Gastroesophageal sphincter (tissue), 4 donors: ENCODE measurements at places on chromosomes 12 and 14. TPM values are rescaled to one million over a fixed set of nuclear protein-coding genes. Genes with fewer than 3 reads are reported as not detected.

DNA sequence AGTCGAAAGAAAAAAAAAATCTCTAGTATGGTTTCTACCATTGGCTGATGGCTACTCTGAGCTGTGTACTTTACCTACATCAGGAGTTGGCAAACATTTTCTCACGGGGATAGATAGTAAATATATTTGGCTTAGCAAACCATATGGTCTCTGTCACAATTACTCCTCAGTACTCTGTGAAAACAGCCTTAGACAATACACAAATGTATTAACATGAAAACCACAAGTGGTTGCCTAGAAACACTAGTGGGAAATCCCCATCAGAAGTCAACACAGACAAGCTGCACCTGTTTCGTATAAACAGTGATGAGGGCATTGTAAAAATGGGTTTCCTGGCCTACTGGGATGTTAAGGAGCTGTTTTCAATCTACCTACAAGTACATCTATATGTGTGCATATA lies 84.6 kb upstream of the NAV3 start:
- no peak for ATAC-seq

- no peak for ATAC-seq
Observed at GRCh38 chr12:12019881-12020280, 50.9 kb upstream of the BCL2L14 start.

DNA sequence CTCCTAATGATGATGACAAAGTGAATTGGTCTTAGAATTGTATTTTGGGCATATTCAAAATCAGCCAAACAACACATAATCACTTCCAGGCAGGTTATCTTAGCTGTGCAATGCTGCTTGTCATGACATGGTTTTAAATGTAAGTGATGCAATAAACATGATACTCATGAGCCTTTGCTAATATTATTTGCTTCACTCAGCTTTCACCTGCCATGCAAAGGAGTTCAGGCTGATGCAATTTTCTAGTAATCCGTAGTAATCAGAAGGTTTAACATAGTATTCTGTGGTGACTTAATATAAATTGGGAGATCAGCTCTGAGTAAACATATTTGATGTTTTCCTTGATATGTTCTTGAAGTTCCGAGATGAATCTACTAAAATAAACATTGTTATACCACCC lies 29.1 kb downstream of the TMEM260 start:
- ATAC-seq = no peak

GRCh38 chr12:48681399-48681709 lies 684 bp downstream of the KANSL2 start:
- no peak for ATAC-seq

DNA sequence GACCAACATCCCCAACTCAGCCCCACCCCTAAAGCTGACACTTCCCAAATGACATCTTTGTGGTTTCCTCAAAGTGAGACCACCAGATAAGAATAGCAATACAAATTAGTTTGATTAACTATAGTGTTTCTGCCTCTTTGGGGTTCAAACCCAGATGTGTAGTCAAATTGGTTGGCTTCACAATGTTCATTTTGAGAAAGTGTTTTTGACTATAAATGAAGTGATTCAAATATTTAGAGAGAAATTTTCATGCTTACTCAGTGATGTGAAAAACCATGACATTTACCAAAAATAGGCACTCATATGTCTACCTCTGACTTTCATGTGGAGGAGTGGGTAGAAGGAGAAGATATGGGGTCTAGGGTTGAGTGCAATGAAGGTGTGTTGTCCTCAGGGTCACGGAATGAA lies 218.4 kb downstream of the BCAT1 start:
- no peak for ATAC-seq

The CNTN1 gene
- total RNA-seq = 81.7 TPM

The FOXN3 gene
- 151 TPM for total RNA-seq

The ATF7 gene
- total RNA-seq = 26.7 TPM

The STYK1 gene
- total RNA-seq = 0.40 TPM

The DPY19L2 gene
- total RNA-seq = 14.3 TPM

The RD3L gene
- total RNA-seq = not detected

The DGKA gene
- total RNA-seq = 21.9 TPM

The CLEC2B gene
- total RNA-seq = 5.5 TPM
